ENCODE measurements at places on chromosomes 1 and 21.

DNA sequence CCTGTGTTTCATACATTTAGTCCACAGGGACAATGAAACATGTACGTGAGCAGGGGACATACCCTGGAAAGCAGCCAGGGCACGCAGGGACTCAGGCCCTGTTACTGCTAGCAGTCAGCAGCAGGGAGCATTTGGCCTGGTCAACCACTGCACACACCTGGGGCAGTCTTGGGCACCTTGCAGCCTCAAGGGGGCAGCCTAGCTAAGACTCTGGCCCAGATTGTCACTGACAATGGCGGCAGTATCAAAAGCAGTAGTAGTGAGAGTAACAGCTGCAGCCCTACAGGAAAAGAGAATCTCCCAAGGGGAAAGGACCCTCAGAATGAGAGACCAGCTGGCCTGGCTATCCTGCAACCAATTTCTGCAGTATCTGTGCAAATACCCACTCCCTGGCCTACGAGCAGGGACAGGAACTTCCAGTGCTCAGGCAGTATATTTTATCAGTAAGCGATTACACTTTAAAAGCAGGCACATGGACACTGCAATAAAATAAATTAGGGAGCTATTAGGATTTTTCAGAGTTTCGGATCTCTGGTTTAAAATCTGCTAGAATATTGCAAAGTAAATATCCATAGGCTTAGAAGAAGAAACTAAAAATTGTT lies 475.6 kb downstream of the LTN1 start:
- no peak for DNase-seq

DNA sequence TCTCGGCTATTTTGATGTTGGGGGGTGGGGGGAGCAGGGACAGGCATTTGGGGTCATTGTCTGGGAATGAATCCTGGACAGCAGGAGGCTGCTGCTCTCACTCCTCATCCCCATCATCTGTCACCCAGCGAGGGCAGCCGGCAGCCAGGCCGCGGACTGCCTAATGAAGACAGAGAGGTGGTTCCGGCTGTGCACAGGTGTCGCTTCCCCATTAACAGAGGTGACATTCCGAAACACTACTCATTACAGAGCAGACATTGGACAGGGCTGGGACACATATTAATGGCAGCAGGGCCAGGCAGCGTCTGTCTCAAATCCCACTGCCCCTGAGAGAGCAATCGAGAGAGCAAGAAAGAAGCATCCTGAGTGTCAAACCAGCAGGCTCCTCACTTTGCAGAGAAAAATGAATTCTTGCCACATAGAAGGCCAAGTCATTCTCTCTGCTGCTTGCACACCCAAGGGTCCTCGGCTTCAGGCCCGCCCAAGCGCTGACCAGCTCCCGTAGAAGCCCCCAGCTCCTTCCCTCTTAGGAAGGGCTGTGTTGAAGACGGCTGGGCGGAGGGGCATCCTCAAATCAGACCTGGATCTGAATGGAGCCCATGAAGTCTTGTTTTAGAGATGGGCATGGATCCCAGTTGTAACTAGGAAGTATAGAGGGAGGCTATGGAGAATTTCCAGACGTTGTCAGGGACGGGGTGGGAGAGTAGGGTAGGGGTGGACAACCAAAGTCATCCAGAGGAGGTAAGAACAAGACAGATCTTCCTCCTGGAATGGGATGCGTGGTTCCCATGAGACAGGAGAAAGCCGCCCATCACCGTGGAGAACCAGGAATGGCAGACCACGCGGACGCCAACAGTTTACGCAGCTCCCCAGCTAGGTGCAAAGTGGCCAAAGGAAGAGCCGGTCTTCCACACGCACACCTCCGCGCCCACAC lies 8.2 kb upstream of the LEMD1 start:
- DNase-seq: no peak

GRCh38 chr21:40587736-40588346 lies 259.1 kb downstream of the DSCAM start:
- DNase-seq: no peak

DNA sequence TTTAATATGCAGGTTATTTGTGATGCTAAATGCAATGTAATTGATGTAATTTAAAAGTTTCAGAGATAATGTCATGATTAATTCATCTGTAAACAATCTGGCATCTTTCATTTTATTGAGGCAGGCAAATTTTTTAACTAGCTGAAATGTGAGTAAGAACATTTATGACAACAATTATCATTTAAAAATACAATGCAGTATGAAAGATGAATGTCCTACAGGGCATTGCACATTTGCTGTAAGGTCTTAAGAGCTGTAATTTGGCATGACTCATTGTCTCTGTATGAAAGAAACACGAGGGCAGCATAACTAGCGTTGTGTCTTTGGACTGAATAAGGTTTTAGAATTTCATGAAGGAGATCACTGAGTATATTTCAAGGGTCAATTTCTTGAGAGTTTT lies 642.8 kb downstream of the PLA2G4A start:
- peak; percentile 51 for DNase-seq

DNA sequence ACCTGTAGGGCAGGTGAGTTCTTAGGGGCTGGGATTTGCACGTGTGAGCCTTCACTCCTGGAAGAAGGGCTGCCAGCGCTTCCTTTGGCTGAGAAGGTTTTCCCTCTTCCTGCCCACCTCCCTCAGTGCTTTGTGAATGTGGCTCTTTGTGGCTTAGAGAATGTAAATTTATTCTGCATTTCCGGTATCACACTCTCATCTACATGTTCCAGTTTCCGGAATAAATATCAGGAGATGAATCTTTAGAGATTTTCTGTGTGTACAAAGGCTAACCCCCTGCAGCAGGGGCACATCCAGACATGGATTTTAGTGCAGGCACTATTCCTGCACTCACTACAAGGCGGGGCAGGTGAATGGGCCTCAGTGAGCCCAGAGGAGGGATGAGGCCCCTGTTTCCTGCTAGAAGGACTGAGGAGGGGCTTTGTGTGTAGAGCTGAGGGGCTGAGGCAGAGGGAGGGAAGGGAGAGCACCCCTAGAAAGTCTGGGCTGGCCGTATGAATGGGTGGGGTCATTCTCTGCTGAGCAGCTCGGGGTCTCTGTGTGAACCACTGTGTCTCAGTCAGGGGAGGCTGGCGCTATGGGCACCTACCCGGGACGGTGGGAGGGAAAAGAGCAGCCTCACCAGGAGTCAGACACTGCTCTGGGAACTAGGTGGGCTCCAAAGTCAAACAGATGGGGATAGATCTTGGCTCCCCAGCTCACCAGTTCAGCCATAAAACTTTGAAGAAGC lies 207.5 kb downstream of the MATN1 start:
- no peak for DNase-seq

DNA sequence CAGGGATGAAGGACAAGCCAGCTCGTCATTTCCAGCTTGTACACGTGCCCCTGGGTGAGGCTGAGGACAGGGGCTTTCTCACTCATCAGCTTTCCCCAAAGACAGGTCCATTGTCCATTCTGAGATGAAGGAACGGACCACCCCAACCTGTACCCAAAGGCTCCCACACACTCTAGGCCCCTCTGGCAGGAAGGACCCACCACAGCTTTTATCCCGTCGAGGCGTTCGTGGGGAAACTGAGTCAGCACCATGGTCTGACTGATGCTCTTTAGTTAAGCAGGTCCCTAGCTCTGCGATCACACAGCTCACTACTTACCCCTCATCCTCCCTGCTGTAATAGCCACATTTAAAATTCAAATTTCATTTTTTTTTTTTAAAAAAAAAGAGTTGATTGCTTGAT lies 117.3 kb downstream of the AJAP1 start:
- DNase-seq: no peak

- DNase-seq: peak; percentile 87
Measured at GRCh38 chr1:165828669-165829329, 1.4 kb downstream of the UCK2 start.

DNA sequence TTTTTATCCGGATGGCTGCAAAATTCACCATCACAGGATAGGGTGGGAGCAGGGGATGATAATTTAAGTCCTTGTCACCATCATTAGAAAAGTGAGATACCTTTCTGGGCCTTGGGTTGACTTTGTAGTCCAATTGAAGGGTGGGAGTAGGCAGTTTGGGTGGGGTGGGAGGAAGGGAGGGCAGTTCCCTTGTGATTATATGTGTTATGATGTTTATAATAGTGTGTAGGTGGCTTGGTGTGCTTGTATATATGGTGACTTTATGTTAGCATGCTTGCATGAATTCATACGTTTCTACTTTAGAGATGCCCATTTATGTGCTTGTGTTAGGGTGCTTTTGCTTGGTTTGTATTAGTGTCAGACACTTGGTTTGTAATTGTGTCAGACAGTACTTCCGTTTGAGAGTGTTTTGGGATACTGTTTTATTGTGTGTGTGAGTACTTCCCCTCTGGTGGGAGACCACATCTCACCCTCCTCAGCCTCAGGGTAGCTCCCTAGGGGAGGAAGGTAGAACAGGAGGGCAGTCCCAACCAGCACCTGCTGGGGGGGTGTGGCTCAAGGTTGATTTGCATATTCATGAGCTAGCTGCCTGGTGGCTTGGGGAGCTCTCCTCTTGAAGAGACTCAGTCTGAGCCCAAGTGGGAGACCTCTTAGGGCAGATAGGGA lies 6.3 kb upstream of the POU3F1 start:
- no peak for DNase-seq

DNA sequence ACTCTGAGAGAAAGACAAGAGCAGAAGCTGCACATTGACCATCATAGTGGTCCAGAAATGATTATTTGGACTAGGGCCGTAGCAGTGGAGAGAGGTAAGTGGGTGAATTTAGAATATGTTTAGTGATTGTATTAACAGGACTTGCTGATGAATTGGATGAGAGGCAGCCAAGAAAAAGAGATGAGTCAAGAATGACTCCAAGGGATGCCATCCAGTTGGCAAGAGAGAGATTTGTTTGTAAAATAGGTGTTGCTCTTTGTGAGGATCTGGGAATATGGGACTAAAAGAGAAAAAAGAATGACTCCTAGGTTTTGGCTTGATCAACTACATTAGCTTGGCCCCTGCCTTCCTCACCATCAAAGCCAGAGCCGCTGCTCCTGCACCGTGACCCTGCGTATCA lies 54.2 kb upstream of the ARTN start:
- peak; percentile 63 for DNase-seq

- no peak for DNase-seq
Measured at GRCh38 chr1:204376465-204376864, 16.7 kb upstream of the PLEKHA6 start.

GRCh38 chr1:200729863-200730262 lies 8.8 kb upstream of the CAMSAP2 start:
- DNase-seq: no peak

DNA sequence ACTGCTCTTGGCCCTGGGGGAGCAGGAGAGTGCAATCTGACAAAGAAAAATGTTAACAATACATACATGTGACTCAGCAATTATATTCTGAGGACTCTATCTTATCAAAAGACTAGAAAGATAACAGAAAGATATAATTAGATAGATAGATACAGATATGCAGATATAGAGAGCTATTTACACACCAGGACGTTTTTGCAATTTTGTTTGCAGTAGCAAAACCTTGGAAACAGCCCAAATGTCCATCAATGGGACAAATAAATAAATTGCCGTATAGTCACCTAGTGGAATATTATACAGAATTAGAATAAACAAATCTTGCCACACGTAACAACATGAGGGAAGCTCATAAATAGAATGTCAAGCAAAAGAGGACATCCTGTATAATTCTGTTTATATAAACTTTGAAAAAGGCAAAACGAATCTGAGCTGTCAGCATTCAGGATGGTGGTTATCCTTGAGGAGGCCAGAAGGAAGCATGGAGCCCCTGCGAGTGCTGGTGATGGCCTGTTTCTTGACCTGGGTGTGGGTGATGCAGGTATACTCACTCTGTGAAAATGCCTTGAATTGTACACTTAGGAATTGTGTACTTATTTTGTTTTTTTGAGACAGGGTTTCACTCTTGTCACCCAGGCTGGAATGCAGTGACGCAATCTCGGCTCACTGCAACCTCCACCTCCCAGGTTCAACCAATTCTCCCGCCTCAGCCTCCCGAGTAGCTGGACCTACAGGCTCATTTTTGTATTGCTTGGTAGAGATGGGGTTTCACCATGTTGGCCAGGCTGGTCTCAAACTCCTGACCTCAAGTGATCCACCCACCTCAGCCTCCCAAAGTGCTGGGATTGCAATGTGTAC lies 12.8 kb upstream of the TRIM63 start:
- DNase-seq: no peak

- DNase-seq: peak; percentile 94
Measured at GRCh38 chr1:214833178-214833756, 230.3 kb downstream of the CENPF start.

- no peak for DNase-seq
Measured at GRCh38 chr21:34179204-34179935, 106.0 kb downstream of the MRPS6 start.

- DNase-seq: no peak
Measured at GRCh38 chr1:43522431-43522775, 8.3 kb upstream of the PTPRF start.

- DNase-seq: no peak
Measured at GRCh38 chr1:110068646-110069403, 1.6 kb downstream of the ALX3 start.

DNA sequence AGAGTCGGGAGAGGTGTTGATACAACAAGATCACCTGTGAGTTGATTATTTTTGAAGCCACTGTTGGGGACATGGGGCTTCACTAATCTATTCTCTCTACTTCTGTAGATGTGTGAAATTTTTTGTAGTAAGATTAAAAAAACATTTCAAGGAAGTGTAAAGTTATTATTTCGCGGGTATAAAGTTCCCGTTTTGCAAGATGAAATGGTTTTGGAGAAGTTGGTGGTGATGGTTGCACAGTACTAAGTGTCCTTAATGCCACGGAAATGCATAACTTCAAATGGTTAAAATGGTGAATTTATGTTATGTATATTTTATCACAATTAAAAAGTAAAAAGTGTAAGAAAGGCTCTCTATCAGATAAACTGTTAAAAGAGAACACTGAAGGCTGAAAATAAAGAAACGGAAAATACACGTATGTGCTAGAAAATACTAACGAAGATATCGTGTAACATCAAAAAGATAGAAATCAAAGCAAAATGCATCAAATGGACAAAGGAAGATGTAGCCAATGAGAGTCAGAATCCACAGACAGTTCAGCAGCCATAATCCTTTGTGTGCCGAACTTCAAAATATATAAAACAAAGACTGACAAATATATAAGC lies 2.9 kb upstream of the ITGB2 start:
- no peak for DNase-seq

DNA sequence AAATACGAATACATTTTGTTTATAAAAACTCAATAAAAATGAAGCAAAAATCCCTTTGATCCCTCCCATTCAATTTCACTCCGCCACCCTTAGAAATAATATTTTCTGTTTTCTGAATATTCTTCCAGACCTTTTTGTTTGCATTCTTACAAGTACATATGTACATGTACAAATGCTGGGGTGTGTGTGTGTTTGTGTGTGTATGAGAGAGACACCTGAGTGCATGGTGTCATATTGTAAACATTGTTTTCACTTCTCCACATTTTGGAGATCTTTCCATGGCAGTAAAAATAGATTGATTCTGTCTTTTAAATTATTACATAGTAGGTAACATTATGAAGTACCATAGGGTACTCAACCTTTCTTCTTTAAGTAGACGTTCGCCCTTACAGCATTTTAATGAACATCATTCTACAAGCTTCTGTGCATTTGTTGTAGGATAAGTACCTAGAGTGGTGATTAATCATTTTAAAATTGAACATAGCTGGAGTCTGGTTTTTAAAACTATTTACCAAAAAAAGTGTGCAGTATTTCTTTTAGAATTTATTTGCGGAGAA lies 1.3 kb upstream of the MPC2 start:
- DNase-seq: no peak

- DNase-seq: no peak
Measured at GRCh38 chr1:95247607-95248006, 13.6 kb downstream of the RWDD3 start.
